ENCODE measurements at places on chromosomes 13 and 19.

GRCh38 chr13:94495806-94496205 lies 16.3 kb upstream of the DCT start:
- DNase-seq: no peak

DNA sequence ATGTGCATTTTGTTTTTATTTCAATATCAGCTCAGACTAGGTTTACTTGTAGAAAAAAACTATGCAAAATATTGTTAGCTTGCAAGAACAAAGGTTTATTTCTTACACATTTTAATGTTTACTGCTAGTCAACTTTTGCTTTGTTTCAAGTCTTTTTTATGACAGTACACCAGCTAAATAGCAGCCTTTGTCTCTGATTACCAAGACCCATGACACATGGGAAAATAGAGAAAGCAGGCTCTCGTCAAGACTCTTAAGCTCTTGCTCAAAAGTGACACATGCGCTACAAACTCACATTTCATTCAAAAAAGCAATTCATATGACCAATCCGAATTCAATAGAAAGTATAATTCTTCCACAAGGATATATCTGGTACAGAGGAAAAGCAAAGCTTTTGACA lies 642.3 kb upstream of the SLITRK1 start:
- DNase-seq: no peak

- DNase-seq: no peak
These were observed 43.2 kb downstream of the FLT3 start for GRCh38 chr13:28056970-28057712.

- no peak for DNase-seq
These were observed 716.4 kb downstream of the PCDH9 start for GRCh38 chr13:66513728-66514127.

- no peak for DNase-seq
These were observed 199.2 kb downstream of the DLEU7 start for GRCh38 chr13:50644081-50644871.

- no peak for DNase-seq
These were observed 44.6 kb downstream of the NWD1 start for GRCh38 chr19:16764280-16764679.

GRCh38 chr13:71448080-71448630 lies 418.8 kb downstream of the DACH1 start:
- DNase-seq: no peak

DNA sequence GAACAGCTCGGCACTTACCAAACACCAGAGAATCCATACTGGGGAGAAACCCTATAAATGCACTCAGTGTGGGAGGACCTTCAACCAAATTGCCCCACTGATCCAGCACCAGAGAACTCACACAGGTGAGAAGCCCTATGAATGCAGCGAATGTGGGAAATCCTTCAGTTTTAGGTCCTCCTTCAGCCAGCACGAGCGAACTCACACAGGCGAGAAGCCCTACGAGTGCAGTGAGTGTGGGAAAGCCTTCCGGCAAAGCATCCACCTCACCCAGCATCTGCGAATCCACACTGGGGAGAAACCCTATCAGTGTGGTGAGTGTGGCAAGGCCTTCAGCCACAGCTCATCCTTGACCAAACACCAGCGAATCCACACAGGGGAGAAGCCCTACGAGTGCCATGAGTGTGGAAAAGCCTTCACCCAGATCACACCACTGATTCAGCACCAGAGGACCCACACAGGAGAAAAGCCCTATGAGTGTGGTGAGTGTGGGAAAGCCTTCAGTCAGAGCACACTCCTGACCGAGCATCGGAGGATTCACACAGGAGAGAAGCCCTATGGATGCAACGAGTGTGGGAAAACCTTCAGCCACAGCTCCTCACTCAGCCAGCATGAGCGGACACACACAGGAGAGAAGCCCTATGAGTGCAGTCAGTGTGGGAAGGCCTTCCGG lies 8.3 kb downstream of the ZNF135 start:
- no peak for DNase-seq

GRCh38 chr13:27406178-27406939 lies 18.1 kb upstream of the GTF3A start:
- DNase-seq: no peak

- no peak for DNase-seq
These were observed 128.4 kb downstream of the SHISA2 start for GRCh38 chr13:25923217-25924085.

GRCh38 chr13:106850973-106851650 lies 283.2 kb upstream of the ARGLU1 start:
- DNase-seq: no peak

GRCh38 chr13:45540864-45541263 lies 74.7 kb downstream of the ERICH6B start:
- no peak for DNase-seq

- no peak for DNase-seq
These were observed 7.7 kb downstream of the PEAK3 start for GRCh38 chr19:2274185-2274711.

DNA sequence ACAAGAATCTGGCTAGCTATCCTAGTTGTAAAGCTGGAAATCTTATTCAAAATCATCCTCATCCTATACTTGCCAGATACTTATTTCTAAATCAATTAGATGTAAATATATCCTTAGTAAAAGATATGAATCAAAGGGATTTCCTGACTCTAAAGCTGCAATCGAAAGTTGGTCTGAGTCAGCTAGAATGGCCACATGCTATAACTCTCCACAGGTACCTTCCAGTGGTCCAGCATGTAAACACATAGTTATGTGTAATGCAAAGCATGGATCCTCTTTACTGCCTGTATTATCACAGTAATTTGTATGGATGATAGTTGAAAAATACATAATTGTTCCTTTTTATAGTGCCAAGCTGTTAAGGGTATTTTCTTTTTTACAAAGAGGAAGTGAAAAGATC lies 27.4 kb downstream of the SLITRK6 start:
- DNase-seq: no peak

GRCh38 chr13:113586661-113587479 lies 2.3 kb downstream of the TFDP1 start:
- no peak for DNase-seq

DNA sequence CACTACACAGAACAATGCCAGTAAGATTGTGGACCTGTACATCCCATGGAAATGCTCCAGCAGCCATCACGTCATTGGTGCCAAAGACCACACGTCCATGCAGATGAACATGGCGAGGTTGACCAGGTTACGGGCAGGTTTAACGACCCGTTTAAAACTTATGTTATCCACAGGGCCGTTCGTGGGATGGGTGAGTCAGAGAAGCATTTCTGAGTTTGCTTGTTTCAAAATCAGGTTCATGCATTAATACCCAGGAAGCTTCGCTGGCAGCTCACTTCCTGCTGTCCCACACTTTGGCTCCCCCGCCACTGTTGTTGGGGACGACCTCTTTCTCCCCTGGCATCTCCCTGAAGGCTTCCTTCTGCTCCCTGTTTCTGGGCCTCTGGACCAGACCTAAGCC lies 194.1 kb downstream of the USP12 start:
- no peak for DNase-seq

- DNase-seq: no peak
These were observed 6.2 kb upstream of the COLGALT1 start for GRCh38 chr19:17549085-17549740.

DNA sequence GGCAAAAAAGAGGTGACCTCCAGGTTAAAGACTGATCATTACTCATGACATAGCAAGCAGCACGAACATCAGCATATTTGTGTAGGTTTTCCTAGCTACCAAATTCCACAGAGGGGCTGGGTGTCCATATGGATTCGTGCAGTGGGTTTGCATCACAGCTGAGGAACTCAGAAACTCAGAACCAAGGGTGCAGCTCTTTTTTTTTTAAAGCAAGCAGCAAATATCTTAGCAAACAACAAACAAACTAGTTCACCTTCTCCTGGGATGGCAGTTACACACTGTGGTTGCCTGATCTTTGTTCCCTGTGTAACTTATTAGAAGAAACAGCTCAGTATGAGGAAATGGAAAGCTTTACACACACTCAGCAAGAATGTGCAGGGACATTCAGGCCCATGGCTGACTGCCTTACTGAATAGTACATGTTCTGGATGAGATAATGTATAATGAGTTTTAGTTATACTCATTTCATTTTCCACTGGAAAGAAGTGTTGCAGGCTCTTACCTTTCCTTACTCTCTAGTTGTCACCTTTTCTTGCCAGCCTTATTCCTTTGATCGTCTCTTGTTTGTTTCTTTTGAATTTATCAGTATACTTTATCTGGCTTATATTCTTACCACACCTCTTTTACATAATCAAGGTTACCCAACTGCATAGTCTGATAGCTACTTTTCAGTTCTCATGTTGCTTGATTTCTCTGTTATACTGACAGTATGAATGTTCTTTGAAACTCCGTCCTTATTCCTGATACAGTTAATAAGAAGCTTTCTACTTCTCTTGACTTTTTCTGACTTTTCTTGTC lies 4.3 kb downstream of the NDFIP2 start:
- DNase-seq: peak; percentile 58

GRCh38 chr13:41654796-41655195 lies 197.4 kb downstream of the RGCC start:
- no peak for DNase-seq

DNA sequence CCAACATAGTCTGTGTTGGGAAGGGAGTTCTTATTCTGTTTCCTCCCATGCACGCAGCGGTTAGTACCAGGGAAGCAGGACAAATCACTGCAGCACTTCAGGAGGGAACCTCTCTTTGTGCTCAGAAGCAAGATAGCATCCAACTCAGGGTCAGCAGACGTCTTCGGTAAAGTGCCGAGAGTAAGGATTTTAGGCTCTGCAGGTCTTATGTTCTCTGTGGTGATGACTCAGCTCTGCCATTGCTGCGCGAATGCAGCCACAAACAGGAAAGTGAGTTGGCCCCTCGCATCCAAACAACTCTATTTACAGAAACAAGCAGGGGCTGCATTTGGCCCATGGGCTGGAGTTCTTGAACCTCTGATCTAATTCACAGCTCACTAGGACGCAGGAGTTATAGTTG lies 122.1 kb upstream of the SPATA13 start:
- peak; percentile 41 for DNase-seq

DNA sequence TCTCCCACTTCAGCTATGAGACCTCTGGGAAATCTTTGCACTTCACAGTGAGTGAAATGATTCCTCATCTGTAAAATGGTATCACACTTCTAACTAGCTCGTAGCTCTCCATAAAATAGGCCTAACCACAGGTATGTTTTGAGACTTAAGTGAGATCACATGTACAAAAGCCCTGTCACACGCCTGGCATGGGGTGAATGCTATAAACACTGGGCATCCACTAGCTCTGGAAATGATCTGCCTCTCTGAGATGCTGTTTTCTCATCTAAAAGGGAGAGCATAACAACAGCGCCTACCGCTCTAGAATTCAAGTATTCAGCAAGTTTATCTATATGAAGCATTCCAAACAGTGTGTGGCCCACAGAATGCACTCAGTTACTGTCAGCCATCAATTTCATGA lies 2.2 kb downstream of the AKT2 start:
- DNase-seq: no peak

DNA sequence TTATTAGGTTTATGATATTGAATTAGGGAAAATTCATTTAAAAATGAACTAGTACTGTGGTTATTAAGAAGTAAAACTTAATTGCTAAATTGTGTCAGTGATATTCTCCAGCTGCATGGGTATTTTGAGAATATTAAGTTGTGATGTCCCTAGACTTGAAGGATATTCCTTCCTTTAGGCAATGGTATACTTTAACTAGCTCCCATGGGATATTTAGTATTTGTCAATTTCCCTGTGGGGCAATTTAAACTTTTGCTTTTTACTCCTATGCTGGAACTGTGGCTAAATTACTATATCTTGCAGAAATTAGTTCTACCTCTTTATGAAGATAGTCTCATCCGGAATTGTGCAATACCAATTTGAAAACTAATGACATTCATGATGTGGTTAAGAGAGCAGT lies 151.6 kb upstream of the CSNK1A1L start:
- no peak for DNase-seq

DNA sequence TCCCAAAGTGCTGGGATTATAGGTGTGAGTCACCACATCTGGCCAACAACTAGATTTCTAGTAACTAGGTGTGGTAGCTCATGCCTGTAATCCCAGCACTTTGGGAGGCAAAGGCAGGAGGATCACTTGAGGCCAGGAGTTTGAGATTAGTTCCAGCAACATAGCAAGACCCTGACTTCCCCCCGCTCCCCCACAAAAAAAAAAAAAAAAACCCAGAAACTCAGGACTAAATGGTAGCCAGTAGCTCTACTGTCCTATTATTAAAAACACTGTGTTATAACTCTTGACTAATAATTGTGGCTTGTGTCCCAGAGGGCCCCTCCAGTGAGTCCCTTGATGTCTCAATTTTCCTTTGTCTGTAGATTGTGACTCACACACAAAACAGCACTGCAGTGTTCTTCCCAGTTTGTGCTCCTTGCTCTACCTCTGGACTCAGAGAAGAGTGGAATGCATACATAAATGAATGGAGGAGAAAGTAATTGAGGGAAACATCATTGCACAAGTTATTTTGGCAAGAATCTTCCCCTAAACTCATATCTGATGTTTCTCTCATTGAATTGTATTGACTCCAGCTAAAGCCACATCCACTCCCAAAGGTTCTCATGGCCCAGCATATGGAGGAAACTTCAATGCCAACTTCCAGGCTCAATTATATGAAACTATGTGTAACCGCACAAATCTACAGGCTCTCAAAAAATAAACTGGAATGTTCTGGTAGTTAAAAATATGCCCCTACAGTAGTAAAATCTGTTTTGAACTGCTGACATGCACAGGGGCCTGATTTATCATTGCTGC lies 8.8 kb downstream of the TPT1 start:
- DNase-seq: peak; percentile 73

- DNase-seq: no peak
These were observed 55.4 kb downstream of the LRRC63 start for GRCh38 chr13:46267166-46267565.

DNA sequence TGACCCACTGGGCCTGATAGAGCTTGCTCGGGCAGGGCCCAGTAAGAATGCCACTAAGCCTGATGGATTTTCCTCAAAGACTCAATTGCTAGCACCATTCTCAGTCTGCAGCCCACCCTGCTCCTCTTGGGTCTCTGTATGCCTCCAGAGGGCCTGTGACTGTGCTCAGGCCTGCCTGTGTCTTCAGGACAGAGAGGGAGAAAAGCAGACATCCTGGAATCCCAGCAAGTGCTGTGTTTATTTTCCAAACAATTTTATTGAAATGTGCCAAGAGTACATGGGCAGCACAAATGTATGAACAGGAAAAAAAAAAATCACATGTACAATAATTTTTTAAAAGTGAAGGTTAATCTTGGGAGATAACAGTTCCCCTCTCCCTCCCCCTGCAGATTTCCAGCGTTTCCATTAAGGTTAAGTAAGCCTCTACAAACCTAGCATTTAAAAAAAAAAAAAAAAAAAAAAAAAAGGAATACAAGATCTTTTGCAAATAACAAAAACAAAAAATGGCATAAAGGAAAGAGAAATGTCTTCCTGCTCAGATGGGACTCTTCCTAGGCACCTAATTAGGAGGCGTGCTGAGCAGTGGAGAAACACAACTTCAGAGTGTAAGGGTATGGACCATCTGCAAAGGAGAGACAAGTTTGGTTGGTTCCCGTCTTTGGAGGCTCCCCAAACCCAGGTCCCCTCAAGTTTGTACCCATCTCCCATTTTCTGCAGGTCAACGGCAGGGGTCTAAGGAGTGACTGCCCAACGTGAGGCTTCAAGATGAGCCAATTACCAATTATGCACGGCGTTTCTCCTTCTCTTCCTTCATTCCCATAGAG lies 4.8 kb upstream of the ECH1 start:
- DNase-seq: no peak

- no peak for DNase-seq
These were observed 423 bp downstream of the KLK8 start for GRCh38 chr19:51000981-51001380.

- DNase-seq: no peak
These were observed 448.8 kb downstream of the FOXO1 start for GRCh38 chr13:40217675-40218074.
